Cerebellar cortex (tissue), 1 donor: ENCODE measurements at places on chromosomes 2 and 18.

- no peak for DNase-seq
These were observed 79.1 kb upstream of the ZFP36L2 start for GRCh38 chr2:43305517-43305916.

DNA sequence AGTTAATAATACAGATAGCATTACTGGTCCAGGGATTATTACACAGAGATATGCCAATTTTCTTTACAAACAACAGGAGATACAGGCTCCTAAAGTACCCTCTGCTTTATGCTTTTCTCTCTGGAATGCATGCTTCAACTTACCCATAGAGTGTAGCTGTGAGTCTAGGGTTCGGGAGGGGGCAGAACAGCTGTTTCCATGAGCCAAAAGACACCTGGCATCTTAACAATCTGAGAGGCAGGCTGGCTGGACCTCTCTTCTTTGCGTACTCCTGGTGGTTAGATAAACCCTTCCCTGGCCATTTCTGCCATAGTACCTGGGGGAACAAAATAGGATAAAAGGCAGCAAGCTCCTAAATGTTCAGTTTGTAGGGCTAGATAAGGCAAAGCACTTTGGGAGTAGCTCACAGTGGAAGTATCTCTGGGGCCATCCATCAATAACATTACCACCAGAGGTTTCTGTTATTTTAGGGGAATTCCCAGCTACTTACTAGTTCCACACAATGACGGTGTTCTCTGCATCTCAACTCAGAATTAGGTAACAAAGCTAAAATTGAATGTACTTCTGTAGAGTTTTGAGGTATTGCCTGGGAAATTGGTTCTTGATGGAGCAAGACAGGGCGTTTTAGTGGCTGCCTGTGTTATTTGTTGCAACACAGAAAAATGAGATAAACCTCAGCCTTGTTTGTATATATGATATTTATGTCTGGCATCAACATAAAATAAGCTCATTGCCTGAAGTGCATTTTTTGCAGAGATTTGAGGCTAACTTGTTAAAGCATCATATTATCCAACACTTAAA, 6.2 kb upstream of the CCDC85A start:
- no peak for DNase-seq

DNA sequence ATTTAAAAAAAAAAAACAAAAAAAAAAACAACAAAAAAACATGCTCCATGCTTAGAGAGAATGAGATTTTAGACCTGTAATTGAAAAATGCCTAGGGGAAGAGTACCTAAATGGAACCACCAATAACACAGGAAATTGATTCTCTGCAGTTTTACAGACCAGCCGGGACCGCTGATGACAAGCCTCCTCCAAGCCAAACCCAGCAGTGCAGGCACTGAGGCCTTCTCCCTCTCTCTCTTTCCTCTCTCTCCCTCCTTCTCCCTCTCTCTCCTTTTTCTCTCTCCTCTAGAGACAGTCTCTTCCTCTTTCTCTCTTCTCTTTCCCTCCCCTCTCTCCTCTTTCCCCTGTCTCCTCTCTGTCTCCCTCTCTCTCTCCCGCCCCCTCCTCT, 228.8 kb upstream of the COPS8 start:
- DNase-seq, result no peak

- no peak for DNase-seq
These were observed 28.4 kb downstream of the C2orf76 start for GRCh38 chr2:119338272-119338671.

- DNase-seq, result no peak
These were observed 22.8 kb downstream of the ADRA2B start for GRCh38 chr2:96093528-96093927.

- peak; percentile 93 for DNase-seq
These were observed 123.5 kb upstream of the LGALSL start for GRCh38 chr2:64330281-64331113.

DNA sequence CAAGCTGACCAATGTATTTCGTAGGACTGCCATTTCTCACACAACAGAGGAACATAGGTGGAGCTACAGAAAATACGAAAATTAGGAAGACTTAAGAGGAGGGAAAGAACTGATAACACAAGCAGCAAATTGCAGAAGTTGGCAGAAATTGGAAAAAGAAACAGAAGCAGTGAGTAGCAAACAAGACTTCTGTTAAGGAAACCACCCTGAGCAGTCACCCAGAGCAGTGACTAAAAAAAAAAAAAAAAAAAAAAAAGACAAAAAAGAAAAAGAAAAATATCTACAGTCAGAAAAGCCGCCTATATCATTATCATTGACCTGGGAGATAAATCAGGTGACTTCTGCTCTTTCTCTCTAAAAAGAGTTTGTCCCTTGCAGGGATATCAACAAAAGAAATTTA, 21.4 kb downstream of the STK17B start:
- DNase-seq, result no peak

- no peak for DNase-seq
These were observed 26.6 kb downstream of the LRRFIP1 start for GRCh38 chr2:237653776-237654558.

DNA sequence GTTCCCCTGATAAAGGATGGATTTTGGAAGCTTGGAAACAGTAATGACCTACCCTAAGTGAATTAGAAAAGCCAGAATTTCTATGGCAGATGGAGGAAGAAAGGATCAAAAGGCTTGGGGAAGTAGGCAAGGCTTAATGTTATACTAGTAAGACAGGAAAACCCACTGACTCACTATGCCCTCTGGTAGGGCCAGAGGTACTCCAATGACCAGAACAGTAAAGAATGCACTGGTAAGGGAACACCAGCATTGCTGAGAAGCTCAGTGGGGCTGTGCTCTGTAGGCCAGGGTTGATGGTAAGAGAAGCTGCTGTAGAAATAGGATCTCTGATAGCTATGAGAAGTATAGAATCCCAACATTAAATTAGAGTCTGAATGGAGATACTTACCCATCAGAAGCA, 126.4 kb downstream of the GFPT1 start:
- DNase-seq, result no peak

GRCh38 chr2:19848029-19848750, 53.6 kb downstream of the TTC32 start:
- no peak for DNase-seq

GRCh38 chr2:151391436-151391835, 18.3 kb upstream of the RIF1 start:
- DNase-seq, result no peak

DNA sequence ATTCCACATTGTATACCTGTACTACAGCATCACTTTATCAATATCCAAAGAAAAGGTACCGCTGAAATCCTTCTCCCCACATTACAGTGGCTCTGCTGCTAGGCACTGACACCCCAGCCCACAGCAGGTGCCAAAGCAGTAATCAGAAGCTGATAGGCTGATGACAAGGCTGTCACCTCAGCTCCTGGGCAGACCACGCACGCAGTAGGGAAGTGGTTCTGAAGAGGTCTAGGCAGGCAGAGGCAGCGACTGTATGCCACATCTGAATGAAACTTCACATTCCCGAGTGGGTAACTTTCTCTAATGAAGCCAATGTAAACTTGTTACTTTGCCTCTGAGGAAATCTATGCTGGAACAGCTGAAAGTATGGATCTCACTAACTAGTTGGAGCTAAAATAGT, 113.0 kb downstream of the MEP1B start:
- DNase-seq, result no peak

GRCh38 chr2:70141212-70141901, 49.5 kb downstream of the C2orf42 start:
- DNase-seq, result peak; percentile 66

GRCh38 chr2:239303711-239304532, 96.9 kb downstream of the HDAC4 start:
- no peak for DNase-seq

- no peak for DNase-seq
These were observed 53.2 kb upstream of the UBE2E3 start for GRCh38 chr2:180927030-180927686.

- DNase-seq, result no peak
These were observed 129.7 kb downstream of the PHLPP1 start for GRCh38 chr18:62844850-62845643.

DNA sequence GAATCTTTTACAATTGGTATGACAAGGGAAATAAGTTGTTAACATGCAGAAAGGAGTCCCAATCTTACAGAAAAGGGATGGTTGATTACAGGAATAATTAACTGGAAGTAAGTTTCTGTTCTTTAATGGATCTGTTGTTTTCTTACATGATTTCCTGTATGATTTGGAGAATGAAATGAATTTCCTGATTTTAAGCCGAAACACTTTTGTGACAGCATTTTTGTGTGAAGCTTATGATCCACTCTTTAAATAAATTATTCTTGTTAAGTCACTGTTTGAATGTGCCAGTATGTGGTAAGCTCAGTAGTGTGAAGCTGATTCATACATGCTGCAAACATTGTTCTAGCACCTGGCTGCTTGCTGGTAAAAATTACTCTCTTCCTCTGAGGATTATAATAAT, 516.2 kb downstream of the DCDC2C start:
- no peak for DNase-seq

DNA sequence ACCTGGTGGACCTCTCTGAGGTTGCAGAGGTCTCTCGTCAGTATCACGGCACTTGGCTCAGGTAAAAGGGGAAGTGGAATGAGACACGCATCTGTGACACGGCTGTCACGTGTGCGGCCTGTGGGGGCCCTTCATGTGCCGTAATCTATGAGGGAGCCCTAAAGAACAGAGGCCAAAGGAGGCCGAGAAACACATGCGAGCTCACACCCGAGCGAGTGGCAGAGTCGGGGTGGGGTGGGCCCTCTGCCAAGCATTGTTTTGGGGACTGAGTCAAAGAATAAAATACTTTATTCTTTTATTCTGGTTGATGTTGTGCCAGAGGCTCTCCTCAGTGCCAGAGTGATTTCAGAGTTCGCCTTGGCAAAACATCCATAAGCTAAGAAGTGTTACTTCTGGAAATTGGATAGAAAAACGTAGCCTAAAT, 43.3 kb downstream of the PLB1 start:
- no peak for DNase-seq

DNA sequence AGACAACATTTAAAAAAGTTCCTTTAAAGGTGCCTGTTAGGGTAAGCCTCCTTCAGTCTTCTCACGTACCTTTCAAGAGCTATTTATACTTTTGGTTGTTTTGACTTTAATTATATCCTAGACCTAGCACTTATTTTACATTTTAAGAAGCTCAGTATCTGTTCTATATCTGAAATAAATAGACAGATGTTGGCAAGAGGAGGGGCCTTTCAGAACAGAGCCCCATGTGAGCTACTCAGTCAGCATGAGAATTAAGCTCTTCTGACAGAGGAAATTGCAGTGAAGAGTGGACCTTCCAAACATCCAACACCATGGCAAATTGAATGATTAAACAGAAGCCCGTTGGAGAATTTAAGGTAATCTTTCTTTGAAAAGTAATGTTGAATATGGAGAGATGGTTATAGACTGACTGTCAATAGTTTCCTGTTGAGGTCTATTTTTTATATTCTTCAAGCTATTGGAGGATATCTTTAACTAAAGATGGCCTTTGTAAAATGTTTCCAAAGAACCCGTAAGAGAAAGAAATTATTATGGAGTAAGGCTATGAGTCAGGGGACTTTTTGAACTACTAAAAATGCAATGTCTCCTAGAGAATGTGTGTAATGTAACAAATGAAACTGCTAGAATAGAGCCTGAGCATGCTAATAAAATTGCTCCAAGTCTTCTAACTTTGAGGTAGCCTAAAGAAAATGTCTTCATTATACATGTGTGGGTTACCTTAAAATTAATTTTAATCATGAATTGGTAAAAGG, 17.3 kb downstream of the NYAP2 start:
- no peak for DNase-seq

DNA sequence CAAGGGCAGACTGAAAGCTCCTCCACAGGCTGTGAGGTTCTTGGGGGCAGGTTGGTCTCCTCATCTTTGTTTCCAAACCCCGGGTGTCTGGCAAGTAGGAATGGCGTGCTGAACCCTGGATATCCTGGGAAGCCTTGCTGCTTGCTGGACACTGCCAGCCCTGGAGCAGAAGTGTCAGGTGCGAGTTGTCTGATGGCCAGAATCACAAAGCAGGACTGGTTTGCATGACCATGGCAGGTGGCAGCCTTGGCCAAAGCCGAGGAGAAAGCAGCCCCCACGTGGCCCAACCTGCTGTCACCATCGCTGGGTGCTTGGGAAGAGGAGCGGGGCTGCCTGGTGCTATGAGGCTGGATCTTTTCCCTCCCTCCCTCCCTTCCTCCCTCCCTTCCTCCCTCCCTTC, 309.5 kb upstream of the HS6ST1 start:
- DNase-seq, result peak; percentile 76

GRCh38 chr2:156907806-156908205, 349.7 kb upstream of the GALNT5 start:
- DNase-seq, result no peak

GRCh38 chr2:68632021-68632420, 11.4 kb upstream of the PROKR1 start:
- DNase-seq, result peak; percentile 0

DNA sequence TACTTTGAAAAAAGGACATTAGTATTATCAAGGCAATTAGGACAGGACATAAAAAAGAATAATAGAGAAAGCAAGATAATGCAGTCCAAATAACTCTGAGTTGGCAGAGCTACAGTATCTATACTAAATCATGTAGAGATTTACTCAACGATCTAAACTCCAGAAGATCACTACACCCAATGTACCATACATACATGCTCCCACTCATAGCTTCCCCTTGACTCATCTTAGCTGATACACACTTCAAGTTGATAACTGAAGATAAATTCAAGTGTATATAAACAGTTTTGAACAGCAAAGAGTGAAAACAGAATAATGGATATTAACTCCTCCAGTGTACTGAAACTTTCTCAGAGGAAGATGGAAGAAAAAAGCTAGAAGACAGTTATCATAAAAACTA, 78.5 kb downstream of the SESTD1 start:
- no peak for DNase-seq

- DNase-seq, result no peak
These were observed 97.2 kb upstream of the LPIN2 start for GRCh38 chr18:3110034-3110752.

DNA sequence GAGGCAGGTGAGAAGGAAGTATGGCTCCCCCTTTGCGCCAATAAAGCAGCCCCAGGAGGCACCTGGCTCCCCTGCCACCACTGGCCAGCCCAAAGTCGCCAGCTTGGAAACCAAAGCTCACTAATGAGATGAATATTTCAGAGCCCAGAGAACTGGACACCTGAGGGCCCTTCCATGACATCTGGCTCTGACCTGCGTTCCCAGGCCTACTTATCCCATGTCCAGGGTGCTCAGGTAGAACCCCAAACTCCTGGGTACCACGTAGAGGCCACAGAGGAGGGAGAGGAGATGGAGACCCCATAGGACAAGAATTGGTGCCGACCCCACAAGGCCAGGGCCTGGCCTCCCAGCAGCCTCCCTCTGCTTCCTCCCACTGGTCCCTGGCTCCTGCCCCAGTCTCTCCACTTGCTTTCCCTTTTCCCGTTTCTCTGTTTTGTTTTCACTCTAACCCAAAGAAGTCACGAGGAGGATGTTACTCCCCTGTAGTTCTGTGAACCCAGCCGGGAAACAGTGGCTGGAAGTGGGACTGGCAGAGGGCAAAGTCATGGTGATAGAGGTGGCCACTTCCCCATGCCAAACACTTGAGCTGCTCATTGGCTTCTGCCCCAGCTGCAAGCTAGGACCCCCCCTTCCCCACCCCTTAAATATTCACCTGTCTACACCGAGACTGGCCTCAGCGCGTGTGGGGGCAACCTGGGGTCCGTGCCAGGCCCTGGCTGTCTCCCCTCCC, 820 bp downstream of the TMBIM1 start:
- no peak for DNase-seq

GRCh38 chr2:76415821-76416220, 705.1 kb upstream of the GCFC2 start:
- no peak for DNase-seq
